ENCODE measurements at places on chromosomes 1 and 21.

- ATAC-seq = peak; percentile 54
Measured at GRCh38 chr1:228074954-228075730, 7.4 kb upstream of the ARF1 start.

DNA sequence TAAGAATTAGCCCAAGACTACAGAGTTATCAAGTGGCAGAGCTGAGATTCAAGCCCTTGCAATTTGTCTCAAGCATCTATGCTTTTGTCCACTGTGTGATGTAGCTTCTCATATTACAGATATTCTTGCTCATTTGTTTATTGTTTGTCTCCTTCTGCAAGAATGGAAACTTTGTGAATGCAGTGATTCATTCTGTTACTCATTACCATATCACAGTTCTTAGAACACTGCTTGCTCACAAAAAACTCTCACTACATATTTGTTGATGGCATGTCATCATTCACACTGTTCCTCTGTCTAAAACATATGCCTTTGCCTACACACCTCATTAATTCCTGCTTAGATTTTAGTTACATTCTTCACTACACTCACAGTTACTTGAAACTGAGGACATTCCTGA is 1198.9 kb downstream of the PLA2G4A start:
- peak; percentile 64 for ATAC-seq

- no peak for ATAC-seq
Measured at GRCh38 chr1:161054232-161054631, 8.5 kb upstream of the USF1 start.

GRCh38 chr1:230713915-230714764 is at the start of gene AGT:
Gene AGT, minus strand, starts transcription at chr1:230714122. Its CDS starts 3,299 bp downstream, at chr1:230710823.
- peak; percentile 91 for ATAC-seq

GRCh38 chr1:80403471-80403893 is 1397.0 kb upstream of the ADGRL4 start:
- ATAC-seq = no peak

GRCh38 chr1:229508823-229509337 is 739 bp upstream of the NUP133 start:
- no peak for ATAC-seq

DNA sequence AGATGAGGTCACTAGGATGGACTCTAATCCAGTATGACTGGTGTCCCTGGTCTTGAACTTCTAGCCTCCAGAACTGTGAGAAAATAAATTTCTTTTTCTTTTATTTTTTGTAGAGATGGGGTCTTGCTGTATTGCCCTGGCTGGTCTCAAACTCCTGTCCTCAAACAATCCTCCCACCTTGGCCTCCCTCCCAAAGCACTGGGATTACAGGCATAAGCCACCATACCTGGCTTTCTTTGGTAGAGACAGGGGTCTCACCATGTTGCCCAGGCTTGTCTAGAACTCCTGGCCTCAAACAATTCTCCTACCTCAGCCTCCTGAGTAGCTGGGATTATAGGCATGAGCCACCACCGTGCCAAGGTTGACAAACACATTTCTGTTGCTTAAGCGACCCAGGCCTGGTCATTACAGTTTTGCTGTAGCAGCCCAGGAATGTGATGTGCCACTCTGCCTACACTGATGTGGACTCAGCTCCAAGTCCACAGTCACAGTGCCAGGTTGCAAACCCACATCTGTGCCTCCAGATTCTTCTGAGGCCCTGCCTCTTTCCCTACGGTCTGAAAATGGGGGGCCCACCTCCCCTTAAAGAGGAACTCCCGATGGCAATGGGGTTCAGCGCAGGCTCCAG is 15.9 kb downstream of the PYCR2 start:
- no peak for ATAC-seq

DNA sequence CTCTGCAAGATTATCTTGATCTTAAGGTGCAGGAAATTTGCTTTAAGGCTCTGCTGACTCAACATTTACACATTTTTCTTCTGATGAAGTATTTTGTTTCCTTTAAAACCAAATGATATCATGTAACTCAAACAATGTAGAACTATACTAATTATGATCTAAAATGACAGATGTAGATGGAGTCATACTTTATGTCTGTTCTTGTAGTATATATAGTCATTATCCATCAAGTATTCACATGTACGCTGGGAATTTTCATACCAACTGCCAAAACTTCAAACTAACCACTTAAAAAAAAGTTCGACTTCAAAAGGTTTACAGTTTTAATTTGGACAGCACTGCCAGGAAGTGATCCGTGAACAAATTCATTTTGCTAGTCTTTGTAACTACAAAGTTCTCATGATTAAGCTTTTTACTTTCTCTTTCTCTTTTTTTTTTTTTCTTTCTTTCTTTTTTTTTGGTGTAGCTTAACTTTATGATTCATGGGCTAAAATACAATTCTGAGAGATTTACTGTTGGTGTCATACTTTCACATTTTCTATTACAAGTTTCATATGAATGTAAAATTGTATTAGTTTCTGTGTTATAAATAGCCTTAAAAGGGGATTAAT is 509.0 kb upstream of the CXADR start:
- ATAC-seq = no peak

GRCh38 chr1:207389728-207390464 is 64.2 kb upstream of the CR2 start:
- no peak for ATAC-seq

DNA sequence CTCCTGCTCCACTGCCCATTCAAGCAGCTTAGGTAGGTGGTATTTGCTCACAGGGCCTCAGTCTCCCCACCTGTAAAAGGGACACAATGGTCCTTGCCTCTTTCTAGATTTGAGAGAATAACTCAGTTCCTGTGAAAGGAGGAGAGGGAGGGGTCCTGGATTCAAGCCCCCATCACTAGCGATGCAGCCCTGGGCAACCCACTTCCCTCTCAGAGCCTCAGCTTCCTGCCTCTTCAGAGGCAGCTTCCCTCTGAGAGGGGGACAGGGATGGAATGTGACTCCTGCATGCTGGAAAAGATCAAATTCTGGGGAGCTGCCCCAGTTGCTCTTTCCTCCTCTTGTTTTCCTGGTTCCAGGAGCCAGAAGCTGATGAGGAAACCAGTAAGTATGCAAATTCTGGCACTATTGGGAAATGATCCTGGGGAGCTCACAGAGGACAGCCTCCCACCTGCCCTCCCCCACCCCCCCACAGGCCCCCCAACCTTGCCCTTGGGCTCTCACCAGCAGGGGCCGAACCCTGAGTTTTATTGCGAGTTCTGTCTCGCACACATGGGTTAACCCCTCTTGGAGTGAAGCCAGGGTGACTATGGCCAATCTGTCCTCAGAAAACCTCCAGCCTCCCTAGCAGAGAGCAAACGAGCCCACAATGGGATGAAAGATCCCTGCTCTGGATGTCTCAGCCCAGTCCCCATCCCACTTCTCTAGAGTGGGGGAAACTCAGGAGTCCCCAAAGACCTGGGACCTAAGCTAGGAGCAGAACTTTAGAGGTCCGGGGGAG is 11.7 kb downstream of the ZC3H12A start:
- no peak for ATAC-seq

DNA sequence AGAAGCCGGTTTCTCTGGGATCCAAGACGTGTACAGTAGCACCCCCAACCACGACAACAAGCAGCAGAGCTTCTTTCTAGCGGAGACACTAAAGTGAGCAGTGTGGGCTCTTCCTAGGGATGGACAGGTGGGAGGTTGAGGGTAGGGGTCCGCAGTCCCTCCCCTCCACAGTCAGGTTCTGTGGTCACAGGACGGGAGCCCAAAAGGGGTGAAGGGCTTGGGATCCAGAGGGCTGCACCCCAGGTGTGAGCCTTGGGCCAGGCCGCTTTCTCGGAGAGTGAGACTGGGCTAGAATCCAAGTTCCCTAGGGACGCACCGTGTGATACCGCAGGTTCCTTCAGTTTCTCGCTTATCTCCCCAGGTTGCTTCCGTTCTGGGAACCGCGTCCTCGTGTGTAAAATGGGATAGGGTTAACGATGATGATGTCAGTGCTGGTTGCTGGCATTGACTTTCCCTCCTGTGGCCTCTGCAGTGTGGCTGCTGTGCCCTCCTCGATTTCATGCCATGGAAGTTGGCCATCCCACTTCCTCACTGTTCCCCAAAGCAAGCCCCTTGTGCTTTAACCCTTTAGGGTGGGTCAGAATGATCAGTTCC is 17.3 kb upstream of the SELENON start:
- no peak for ATAC-seq

DNA sequence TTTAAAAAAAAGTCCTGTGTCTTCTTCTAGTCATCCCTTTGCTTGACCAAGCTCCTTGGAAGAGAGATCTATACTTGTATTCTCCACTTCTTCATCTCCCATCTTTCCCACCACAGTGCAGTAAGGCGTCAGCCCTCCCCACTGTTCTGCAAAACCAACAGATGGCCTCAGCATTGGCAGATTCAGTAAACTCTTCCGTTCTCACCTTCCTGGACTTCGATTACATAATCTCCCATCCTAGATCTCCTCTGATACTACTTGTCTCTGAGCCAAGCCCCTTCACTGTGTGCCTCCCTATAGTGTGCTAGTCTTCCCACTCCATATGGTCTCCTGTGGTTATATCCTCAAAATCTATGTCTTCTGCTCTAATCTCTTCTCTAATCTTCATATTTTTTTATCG is 1.6 kb upstream of the COLGALT2 start:
- no peak for ATAC-seq

- ATAC-seq = no peak
Measured at GRCh38 chr1:221691261-221691660, 50.6 kb downstream of the DUSP10 start.

DNA sequence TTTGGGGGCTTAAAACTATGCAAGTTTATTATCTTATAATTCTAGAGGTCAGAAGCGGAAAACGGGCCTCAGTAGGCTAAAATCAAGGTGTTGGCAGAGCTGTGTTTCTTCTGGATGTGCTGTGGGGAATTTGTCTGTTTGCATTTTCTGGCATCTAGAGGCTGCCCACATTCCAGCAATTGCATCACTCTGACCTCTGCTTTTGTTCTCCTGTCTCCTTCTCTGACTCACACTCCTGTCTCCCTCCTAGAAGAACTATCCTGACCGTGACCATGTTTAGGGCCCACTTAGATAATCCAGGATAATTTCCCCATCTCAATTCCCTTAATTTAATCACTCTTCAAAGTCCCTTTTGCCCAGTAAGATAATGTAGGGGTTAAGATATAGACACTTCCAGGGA is 127.4 kb upstream of the DEPDC1 start:
- peak; percentile 46 for ATAC-seq

- no peak for ATAC-seq
Measured at GRCh38 chr1:202230939-202231645, 37.5 kb downstream of the LGR6 start.

DNA sequence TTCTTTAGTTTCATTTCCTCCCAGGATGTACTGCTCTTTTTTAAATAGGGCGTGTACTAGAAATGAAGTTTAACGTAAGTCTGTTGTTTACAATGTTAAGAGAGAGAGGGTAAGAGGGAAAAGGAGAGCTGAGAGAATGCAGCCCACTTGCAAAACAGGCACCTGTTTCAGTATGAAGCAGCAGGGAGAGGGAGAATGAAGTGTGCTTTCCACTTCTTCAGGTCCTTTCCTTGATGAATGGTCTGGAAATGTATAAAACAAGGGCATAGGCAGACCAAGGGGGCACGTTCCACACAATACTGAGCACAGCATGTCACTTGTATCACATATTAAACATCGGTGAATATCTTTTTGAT is 2.0 kb downstream of the KCNA3 start:
- ATAC-seq = no peak

- peak; percentile 91 for ATAC-seq
Measured at GRCh38 chr1:111227851-111228747, 586 bp downstream of the CHI3L2 start.

- no peak for ATAC-seq
Measured at GRCh38 chr21:25944672-25945213, 210.0 kb downstream of the GABPA start.

GRCh38 chr1:9126511-9126910 is 2.4 kb downstream of the GPR157 start:
- no peak for ATAC-seq

DNA sequence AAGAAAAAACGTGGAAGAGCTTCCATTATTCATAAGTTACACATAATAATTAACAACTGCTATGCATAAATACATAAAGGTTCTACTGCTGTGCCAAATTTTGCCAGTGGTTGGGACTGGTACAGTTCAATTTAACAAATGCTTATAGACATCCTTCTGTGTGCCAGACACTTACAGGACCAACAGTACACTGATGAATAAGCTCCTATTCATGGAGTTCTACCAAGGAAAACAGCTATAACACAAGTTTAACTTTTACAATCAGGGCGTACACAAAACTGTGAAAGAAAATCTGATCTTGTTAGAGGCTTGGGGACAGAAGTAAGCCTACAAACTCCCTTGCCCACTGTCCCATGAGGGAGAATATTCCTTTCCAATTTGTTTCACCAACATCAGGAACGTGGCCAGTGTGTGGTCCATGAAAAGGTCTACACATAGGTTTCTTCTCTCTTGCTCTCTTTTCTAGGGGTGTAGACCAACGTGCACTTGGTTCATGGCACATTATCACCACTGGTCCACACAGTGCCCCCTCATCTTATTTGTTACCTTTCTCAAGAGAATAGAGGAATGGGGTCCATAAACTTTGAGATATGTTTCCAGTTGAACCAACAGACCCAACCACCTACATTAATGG is 10.1 kb downstream of the NRIP1 start:
- peak; percentile 36 for ATAC-seq

DNA sequence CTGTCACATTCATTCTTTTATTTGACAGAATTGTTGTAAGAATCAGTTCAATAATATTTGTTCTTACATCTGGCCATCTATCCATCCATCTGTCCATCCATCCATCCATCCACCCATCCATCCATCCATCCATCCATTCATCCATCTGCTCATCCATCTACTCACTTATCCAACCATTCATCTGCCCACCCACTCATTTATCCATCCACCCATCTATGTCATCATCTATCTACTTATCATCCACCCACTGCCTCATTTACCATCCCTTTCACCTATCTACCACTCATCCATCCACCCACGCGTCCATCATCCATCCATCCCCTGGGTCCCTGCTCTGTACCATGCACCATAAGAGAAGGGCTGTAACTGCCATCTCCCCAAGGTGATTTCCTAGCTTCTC is 134.1 kb downstream of the FOXD2 start:
- no peak for ATAC-seq

GRCh38 chr1:202238914-202239313 is 45.3 kb downstream of the LGR6 start:
- no peak for ATAC-seq
